ENCODE measurements at places on chromosomes 2 and 18. TPM values are rescaled to one million over a fixed set of nuclear protein-coding genes. Genes with fewer than 3 reads are reported as not detected.

Gene GAL3ST2
- total RNA-seq, result not detected

Gene SERPINB2
- total RNA-seq, result 205 TPM

Gene COL5A2
- 33.1 TPM for total RNA-seq

Gene SIX3
- total RNA-seq, result not detected

Gene RTN4
- 209 TPM for total RNA-seq

Gene FHOD3
- 18.7 TPM for total RNA-seq

Gene ZNF2
- 2.8 TPM for total RNA-seq

Gene TUBB8B
- total RNA-seq, result not detected

Gene STPG4
- not detected for total RNA-seq

Gene ELOA2
- total RNA-seq, result not detected

Gene IWS1
- 32.7 TPM for total RNA-seq

Gene ASIC4
- total RNA-seq, result not detected

Gene ANKRD62
- total RNA-seq, result not detected

Gene EN1
- not detected for total RNA-seq

Gene GREB1L
- total RNA-seq, result 1.5 TPM

Gene FER1L5
- not detected for total RNA-seq

Gene UPP2
- total RNA-seq, result not detected

Gene CRYBA2
- not detected for total RNA-seq

Gene FEV
- total RNA-seq, result not detected

Gene CCDC178
- total RNA-seq, result not detected

Gene MC4R
- not detected for total RNA-seq

Gene RNF144A
- 0.99 TPM for total RNA-seq

Gene FSHR
- not detected for total RNA-seq

Gene ALPG
- not detected for total RNA-seq

Gene HOXD3
- not detected for total RNA-seq

Gene CYS1
- total RNA-seq, result 0.28 TPM

Gene GTF2A1L
- total RNA-seq, result not detected

Gene NGEF
- total RNA-seq, result 7.6 TPM

Gene CD226
- not detected for total RNA-seq

Gene TUBA3E
- not detected for total RNA-seq

Gene SATB2
- total RNA-seq, result 0.28 TPM

Gene CRYGD
- not detected for total RNA-seq

Gene FBXO48
- total RNA-seq, result 0.56 TPM

Gene PPP1R1C
- 14.6 TPM for total RNA-seq

Gene MPHOSPH10
- total RNA-seq, result 23.3 TPM

Gene IL18RAP
- not detected for total RNA-seq

Gene GALNT5
- 48.1 TPM for total RNA-seq

Gene HOXD13
- not detected for total RNA-seq

Gene TRIM43
- not detected for total RNA-seq
